ENCODE measurements at places on chromosomes 7 and 10. TPM values are rescaled to one million over a fixed set of nuclear protein-coding genes. Genes with fewer than 3 reads are reported as not detected.
A peak's percentile ranks its signal among the peaks of the same experiment; 100 is the strongest.

Gene GBX1
- total RNA-seq = not detected

Gene ACTL6B
- not detected for total RNA-seq

Gene CSGALNACT2
- 33.6 TPM for total RNA-seq

Gene YKT6
- total RNA-seq = 70.5 TPM

Gene RBP4
- not detected for total RNA-seq

Gene GFRA1
- not detected for total RNA-seq

Gene NEBL
- 1.1 TPM for total RNA-seq

DNA sequence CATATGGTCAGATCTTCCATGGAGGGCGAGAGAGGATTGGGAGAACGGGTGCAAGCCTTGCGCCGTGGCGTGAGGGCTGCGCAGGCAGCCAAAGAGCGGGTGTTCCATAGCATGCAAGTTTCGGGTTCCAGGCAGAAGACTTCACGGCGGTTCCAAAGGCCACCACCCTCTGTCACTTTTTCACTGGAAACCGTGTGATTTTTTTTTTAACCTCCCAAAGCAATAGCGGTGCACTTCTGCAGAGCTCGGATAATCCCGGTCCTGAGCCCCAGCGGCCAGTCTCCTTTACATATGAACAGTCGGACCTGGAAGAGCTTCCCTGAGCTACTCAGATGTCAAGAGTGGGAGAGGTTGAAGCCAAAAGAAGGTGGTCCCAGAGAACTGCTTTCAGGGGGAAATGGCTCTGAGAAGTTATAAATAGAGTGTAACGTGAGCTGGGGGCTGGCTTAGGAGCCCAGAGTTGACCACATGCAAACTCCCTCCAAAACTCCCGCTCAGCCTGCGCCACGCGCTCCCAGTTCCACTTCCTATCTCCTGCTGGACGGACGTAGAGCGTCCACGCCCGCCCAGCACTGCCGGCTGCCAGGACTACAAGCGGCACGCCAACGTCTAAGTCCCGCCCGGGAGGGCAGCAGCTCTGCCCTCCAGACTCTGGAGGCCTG is at the start of gene MEOX2:
Gene MEOX2 (minus strand): TSS at position 389 of the 662 bp plus-strand sequence. CDS start 281 bp downstream, at position 108.
- no peak for DNase-seq

- DNase-seq = peak; percentile 84
Observed at GRCh38 chr7:40810274-40810673, 675.5 kb downstream of the SUGCT start.

DNA sequence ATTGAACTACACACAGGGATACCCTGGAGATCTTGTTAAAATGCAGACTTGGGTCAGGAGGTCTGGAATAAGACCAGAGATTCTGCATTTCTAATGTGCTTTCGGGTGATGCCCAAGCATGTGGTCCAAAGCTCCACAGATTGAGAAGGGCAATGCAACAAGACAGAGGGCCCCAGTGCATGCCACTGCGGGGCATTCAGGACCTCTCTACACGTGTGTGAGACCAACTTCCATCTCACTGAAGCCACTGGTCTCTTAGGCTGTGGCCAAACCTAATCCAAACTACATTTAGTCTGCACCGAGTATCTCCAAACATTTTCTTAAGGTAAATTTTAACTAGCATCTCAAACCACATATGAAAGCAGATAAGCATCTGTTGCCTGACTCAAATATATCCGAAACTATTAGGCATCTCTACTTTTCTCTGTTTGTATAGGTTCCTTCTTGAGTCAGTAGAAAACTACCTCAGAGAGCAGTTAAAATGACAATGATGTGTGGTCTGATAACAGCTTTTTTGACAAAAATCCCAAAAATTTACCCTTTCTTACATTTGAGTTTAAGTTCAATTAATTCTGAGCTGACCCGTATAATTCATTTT is 107.5 kb downstream of the ELMO1 start:
- peak; percentile 44 for DNase-seq

- DNase-seq = no peak
Observed at GRCh38 chr7:116528008-116528789, 3.4 kb downstream of the CAV1 start.

- no peak for DNase-seq
Observed at GRCh38 chr10:35386594-35387174, 50.4 kb downstream of the CCNY start.

DNA sequence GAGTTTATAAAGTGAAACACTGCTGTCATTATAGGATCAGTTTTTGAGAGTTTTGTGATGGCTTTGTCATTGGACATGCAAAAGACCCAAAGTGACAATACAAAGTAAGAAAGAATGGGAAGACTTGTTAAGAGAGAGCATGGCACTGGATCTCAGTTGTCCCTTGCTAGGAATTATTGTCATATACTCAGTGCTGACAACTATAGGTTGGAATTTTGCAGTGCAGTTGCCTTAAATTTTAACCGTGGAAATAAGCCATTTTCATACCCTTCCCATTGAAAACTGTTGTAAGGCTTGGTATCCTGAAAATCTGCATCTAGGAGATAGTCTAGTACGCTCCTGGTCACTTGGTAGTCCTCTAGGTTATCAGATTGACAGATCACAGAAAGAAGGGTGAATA is 1156.7 kb downstream of the GATA3 start:
- DNase-seq = no peak

DNA sequence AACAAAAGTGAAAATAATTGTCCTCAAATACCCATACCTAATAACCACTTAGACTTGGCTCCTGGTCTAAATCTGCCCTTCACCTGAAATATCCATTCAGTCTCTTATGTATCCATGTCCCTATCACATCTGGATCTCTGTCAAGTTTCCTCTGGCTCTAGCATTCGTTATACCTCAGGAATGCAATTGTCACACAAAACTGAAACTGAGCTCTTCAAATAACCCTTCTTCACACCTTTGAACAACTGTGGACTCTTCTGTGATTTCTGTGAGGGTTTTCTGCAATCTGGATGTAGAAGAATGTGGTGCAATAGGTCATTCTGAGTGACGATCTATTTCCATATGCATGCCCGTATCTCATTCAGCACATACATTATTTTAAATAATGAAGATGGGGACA is 53.5 kb upstream of the FGL2 start:
- no peak for DNase-seq

DNA sequence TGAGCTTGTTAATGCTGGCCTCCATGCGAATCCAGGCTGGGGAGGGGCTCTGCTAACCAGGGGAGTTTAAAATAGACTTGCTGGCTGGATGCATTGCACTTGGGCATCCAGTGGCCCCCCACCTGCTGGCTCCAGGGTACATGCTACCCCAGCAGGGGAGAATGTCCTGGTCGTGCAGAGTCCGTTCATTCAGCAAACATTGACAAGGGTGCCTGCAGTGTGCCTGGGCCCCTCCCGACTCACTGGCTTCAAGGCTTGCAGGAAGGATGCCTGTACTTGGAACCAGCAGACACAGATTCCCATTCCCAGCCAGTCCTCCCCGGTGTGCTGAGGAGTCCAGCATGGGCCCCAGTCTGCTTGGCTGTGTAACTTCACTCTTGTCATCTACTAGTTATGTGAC is 1.5 kb downstream of the SLC29A3 start:
- DNase-seq = no peak

GRCh38 chr10:122102146-122102868 is 113.3 kb downstream of the TACC2 start:
- no peak for DNase-seq

DNA sequence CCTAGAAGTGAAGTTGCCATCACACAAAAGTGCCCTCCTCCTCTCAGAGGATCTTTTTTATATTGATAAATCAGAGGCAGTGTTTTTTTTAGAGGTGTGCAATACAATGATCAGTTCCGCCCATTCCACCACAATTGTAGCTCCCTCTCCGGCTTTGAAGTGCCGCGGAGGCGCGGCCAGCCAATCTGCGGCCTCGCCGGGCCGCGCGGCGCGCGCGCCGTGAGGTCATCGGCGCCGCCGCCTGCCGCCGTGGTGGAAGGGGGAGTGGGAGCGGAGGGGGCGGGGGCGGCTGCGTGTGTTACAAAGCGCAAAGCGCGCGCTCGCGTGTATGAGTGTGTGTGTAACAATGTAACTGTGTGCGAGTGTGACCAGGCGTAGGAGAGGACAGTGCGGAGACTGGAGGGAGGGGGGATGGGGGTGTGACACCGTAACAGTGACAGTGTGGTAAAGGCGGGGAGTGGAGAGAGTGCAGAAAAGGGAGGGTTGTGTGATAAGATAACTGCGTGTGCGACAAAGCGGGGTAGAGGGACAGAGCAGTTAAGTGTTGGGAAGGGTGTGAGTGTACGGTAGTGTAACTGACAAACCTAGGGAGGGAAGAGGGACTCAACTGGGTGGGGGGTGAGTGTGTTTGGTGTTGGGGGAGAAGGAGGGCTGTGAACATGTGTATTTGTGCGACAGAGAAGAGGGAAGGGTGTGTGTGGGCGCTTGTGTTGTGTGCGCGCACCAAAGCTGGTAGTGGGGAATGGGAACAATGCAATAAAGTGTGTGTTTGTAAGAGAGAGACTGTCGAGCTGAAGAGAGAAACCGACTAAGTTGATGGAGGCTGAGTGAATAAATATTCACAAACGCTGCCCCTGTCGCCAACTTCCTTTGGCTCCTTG is at the start of gene SP8:
Gene SP8 (minus strand): TSS at position 108 of the 881 bp plus-strand sequence. CDS start 88 bp downstream, at position 20.
- no peak for DNase-seq

GRCh38 chr7:51235593-51236313 is 80.9 kb downstream of the COBL start:
- DNase-seq = no peak

DNA sequence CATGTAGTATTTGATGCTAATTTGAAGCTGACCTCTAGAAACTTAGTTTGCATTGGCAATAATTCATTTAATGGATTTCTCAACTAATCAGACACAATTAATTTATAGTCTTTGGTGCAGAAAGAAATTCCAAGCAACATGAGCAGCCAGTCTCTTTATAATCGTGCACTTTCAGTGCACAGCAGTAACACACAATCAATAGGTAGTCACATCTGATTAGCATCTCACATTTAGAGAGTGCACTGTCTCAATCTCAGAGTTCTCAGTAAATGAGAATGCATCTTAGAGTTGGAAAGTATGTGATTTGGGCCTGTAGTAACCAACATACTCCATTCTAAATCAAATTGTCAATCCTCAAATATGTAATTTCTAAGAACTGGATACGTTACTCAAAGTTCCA is 377.6 kb downstream of the POM121L12 start:
- no peak for DNase-seq

All from OCI-LY7 (cell line).